ENCODE measurements at places on chromosomes 4 and X.

DNA sequence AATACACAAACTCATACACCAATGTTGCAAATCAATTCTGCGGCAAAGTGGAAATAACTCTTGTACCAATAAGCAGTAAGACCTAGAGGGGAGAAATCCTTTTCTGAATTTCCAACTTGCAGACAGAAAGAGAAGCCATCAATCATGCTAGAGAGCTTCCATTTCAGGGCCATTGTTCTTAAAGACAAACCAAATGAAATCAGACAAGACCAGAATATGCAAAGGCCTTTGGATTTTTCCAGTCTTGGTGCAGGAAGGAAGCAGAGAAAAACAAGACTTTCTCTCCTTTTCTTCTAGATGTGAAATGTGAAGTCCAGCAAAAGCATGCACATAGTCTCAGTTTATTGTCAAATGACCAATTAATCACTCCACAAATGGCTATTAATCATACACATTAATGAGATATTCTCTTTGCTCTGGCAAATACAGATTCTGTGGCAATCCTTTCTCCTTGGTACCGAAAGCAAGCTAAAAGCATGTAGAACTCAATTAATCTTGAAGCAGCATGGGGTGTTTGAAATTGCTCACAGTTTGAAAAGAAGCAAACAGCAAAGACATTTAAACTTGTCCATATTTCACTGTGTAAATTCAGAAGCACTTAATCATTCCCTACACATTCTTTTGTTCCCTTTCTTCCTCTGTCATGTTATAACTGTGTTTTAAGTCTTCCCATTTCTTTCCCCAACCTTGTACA is 466.1 kb downstream of the GPAT3 start:
- no peak for DNase-seq

DNA sequence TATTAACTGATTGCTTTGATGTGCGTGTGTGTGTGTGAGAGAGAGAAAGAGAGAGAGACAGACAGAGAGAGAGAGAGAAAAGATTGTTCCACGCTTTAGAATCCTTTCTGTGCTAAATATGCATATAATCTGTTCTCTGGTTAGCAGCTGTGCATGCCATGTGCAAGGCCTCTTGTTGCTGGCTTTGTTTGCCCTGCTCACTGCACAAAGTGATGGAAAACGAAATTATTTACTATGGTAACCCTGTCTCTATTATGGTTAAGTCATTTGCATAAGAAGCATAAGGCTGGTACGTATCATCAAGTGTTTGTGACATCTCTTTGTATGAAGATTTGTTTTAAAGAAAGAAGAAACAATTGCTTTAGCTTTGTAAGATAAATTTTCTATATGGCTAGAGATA is 190.2 kb upstream of the POF1B start:
- DNase-seq = no peak

GRCh38 chrX:110407910-110408545 is 49.4 kb downstream of the RTL9 start:
- no peak for DNase-seq

GRCh38 chr4:86554646-86555045 is 39.5 kb upstream of the PTPN13 start:
- DNase-seq = no peak

Measured in H54 (cell line).